ENCODE measurements at places on chromosomes 2 and 18.

- no peak for DNase-seq
These were observed 271.9 kb downstream of the SS18 start for GRCh38 chr18:25818505-25818904.

DNA sequence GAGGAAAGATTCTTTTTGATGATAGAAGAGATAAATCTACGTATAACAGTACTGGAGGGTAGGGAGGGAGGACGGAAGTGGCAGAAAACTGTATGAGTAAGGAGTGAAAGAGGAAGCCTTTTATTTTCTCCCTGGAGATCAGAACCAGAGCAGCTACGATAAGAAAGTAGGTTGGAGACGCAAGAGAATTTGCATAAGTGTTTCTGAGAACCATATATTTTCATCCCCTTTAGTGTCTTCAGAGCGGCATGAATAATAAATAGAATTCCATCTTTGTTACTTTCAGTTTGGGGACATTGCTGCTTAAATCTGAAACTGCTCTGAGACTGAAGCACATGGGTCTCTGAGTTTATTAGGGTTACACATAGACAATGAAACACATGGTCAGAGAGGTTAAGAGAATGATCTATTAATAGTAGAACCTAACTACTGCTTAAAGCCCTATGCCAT lies 230.2 kb upstream of the TNP1 start:
- no peak for DNase-seq

DNA sequence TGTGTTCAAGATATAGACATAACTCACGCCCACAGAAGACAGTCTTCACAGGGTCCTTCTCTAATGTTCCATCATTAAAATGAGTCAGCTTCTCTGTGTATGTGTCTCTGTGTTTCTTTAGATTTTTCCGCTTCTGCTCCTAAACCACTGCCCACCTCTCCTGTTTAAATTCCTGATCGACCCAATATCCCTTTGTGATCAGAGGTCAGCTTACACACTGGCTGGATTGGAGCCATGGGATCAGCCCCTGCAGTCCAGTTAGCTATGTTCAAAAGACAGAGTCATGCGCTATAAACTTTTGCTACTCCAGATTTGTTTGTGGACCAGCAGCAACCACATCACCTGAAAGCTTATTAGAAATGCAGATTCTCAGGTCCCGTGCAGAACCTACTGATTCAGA lies 229.2 kb downstream of the C1D start:
- DNase-seq = no peak

GRCh38 chr2:56565143-56565542 lies 381.4 kb downstream of the CCDC85A start:
- no peak for DNase-seq

DNA sequence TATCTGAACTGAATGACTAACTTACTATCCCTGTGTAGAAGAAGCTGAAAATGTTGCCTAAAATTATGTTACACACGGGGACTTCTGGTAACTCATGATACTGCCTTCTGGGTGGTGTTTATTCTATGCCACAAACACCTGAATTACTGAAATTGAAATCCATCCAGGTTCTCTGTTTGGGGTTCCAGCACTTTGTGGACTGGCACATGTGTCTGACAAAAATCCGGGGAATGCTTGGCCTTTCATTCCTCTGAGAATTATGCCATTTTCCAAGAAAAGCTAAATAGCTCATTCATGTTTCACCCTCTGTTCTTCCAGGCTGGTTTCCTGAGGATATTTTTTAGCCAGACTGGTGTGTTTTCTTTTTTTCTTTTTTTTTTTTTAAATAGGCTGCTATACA lies 59.5 kb upstream of the POU3F3 start:
- no peak for DNase-seq

DNA sequence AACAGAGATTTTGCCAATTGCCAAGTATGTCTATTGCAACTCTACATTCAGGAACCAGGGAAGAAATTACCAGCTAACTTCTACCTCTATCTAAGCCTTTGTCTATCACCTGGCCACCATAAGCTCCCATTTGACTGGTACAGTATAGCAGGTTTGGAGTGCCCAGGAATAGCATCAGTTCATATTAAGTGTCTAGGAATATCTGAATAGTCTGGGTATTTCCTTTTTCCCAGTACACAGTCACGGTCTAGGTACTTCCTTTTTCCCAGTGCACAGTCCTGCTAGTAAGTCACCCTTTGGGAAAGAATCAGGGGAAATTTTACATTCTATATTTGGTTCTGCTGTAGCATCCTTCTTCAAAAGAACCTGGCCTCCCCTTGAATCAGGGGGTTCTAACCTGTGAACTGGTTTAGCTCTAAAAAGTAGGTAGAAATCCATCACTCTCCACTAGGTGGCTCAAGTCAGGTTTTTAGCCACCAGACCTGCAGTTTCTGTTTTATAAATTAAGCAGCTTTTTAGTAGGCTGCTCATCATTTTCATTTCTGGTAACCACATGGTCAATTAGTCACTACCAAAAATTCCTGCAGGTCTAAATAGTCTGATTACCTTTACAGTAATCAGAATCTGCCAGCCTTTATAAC lies 49.3 kb upstream of the DNAJC10 start:
- no peak for DNase-seq

DNA sequence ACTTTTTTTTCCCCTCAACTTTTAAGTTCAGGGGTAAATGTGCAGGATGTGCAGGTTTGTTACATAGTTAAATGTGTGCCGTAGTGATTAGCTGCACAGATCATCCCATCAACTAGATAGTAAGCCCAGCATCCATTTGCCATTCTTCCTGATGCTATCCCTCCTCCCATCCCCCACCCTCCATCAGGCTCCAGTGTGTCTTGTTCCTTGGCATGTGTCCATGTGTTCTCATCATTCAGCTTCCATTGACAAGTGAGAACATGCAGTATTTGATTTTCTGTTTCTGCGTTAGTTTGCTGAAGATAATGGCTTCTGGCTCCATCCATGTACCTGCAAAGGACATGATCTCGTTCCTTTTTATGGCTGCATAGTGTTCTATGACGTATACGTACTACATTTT lies 47.2 kb upstream of the STON1 start:
- DNase-seq = no peak

DNA sequence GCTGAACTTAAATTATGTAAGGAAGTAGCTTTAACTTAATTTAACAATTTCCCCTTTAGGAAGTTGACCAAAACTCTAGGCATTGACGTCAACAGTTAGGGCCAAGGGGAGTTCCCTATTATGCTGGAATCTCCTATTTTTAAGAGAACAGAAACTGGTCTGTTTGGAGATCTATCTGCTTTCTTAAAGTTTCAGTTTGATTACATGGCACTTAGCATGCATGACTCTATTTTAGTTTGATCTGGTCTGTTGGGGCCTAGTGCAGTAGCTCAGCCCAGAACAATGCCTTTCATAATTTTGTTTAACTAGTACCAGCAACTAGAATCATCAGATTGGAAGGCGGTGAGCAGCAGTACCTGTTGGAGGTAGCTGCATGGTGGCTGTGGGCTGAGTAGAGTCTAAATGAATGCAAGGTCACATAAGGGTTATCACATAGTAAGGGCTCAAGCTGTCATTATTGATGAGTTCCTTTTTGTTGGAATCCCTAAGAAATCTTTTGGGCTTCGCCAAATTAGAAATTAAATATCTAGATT lies 60.5 kb upstream of the ZNG1B start:
- no peak for DNase-seq

DNA sequence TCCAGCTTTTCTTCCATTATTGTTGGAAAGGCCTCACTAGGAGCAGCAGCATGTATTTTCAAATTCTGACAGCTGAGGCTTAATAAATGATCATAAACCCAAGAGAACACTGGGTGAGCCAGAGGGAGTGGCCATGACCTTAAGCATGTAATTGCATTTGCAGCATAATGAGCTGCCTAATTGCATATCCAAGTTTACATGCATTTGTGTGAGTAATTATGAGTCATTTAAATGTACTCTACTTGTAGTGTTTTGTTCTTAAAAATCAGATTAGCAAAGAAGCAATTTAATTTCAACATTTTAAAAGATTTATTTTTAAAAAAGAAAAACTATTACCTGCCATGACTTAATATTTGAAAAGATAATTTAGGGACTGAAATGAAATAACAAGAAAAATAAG lies 74.8 kb downstream of the NOL10 start:
- no peak for DNase-seq

- DNase-seq = no peak
These were observed 28.9 kb downstream of the EIPR1 start for GRCh38 chr2:3348767-3349166.

DNA sequence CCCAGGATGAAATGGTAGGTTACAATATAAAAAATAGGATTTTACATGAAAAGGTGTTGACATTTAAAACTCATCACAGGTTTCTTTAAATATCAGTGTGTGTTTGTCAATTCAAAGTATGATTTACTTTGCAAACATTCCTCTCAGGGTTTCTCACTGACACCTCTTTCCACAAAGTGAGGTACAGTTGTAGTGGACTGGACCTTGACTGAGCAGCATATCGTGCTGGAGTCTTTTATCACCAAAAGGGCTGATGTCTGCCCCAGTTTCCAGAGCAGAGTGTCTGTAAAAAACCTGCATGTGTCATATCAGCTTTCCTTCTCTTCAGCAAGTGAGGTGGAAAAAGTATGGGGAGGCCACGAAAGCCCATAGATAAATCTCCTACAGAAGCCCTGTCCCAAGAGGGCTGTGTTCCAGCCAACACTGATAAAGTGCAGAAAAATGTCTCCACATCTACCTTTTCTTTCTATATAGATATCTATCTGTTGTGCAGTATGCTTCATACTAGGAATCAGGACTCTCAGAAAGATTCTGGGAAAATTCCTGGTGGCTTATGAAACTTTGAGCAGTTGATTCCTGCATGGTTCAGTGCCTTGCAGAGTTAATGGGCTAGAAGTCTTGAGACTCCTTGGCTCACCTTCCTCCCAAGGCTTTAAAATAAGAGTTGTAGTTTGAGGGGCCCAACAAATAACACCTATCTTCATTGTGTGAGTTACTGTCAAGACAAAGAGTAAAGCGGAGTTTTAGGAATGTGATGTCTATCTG lies 6.9 kb downstream of the ACYP2 start:
- DNase-seq = no peak

DNA sequence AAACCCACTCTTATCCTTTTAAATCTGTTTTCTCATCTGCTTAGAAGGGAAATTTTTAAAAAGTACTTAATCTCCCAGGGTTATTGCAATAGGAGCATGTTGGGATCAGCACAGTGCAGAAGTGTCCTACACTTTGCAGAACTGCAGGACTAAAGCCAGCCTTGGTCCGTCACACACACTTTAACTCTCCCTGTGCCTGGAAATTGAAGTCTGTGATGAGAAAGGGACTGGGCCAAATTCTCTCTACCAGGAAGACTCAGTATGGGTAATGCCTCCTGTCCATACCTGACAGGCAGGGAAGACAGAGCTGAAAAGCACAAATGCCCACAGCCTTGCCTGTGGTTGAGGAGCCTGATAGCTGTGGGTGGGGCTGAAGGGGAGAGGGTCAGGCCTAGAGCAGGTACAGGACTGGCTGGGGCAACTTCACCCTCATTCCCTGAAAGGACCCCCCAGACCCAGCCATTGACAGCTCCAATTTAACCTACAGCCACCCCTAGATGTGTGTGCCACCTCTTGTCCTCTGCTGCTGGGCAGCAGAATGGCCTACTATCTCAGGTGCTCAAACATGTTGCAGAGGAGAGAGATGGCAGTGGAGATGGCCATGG lies 377.2 kb upstream of the KLHL29 start:
- DNase-seq = no peak

- no peak for DNase-seq
These were observed 756 bp downstream of the ABI2 start for GRCh38 chr2:203328760-203329540.

DNA sequence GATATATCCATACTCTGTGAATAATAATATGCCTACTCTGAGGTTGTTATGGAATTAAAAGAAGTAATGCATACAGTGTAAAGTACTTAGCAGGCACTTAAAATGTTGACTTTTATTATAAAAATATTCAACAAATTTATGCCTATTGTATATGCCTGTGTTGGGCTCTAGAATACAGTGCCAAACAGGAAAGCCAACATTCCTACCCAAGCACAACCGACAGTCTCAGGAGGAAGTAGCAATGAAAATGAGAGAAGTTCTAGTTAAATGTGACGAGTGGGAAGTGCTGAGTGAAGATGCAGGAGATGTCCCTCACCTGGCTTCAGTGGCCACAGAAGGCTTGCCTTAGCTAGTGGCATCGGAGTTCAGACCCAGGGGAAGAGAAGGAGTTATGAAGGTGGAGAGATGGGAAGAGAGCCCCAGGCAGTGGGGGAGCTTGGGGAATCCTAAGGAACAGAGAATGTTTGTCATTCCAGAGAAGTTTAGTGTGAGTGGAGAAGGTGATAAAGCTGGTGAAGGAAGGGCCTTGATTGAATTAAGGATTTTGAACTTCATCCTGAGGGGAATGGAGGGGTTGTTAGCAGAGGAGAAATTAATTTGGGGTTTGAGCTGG lies 105.4 kb upstream of the CNGA3 start:
- DNase-seq = no peak

DNA sequence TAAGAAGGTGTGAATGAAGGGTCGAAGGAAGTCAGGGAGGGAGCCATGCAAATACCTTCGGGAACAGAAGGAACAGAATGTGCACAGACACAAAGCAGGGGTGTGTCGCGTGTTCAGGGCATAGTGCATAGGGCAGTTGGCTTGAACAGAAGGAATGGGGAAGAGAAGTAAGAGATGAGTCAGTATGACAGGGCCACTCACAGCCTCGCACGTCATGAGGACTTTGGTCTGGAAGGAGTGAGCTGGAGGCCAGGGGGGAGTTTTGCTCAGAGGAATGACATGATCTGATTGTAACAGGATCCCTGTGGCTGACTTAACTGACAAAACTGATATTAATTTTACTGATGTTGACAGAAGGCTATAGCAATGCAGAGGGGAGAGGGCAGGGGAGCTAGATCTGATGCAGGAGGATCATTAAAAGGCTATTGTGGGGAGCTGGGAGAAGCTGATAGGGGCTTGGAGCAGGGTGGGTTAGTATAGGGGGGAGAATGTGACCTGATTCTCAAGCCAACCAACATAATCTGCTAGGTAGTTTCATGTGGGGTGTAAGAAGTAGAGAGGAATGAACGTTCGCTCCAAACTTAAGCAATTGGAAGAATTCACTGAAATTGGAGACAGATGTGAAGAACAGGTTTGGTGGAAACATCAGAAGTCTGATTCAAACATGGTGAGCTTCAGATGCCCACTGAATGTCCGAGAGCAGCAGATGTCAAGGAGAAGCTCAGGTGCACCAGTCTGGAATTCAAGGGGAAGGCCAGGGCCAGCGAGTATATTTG lies 60.4 kb upstream of the COPS8 start:
- DNase-seq = no peak

GRCh38 chr2:132668189-132668823 lies 1.7 kb downstream of the LYPD1 start:
- no peak for DNase-seq

All from T-helper 22 cell (primary cell).